Tibial nerve (tissue), 4 donors: ENCODE measurements at places on chromosomes 6 and 20.
A peak's percentile ranks its signal among the peaks of the same experiment; 100 is the strongest.

DNA sequence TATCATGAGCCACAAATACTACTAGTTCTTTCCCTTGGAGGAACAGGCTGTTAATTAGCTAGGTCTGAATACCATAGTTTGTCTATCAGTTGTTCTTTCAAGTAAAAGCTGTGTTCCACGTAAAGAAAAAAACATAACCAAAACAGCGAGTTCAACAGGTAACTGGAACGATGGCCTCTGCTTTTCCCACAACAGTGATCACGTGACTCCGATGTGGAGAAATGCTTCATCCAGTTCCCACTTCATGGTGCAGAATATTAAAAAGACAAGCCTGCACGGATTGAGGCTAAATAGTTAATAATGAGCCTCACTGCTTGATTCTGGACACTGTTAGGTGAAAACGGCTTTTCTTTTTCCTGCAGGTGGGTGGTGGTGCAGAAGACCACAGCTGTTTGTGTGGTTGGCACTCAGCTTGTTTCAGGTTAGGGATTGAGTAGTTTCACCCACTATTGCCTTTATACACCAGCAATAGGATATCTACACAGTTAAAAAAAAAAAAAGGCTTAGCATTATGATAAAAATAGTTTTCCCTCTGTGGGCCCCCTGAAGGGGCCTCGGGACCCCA lies 88.1 kb downstream of the DACT2 start:
- DNase-seq = no peak

GRCh38 chr6:69232496-69232895 lies 564.3 kb downstream of the LMBRD1 start:
- no peak for DNase-seq

DNA sequence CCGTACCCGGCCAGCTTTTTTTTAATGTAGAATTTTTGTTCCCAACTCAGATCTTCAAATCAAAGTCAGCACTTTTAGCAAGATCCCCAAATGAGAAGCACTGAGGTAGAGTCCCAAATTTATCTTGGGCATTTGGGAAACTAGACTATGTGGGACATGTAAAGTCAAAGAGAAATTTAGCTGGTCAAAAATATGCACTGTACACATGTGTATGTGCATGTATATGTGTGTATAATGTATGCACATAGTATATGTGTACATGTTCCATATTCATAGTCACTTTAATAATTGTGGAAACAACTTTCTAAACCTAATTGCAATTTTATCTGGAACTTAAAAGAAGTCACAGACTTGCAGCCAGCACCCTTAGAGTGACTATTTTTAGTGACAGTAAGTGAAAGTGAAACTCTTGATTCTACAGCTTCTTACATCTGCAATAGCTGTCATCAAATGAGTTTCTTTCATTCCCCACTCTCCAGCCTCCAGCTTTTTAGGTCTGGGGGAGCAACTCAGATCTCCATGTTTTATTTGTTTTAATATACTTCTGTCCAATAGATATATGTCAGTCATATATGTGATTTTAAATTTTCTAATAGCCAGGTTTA lies 53.6 kb downstream of the CDC40 start:
- DNase-seq = no peak

DNA sequence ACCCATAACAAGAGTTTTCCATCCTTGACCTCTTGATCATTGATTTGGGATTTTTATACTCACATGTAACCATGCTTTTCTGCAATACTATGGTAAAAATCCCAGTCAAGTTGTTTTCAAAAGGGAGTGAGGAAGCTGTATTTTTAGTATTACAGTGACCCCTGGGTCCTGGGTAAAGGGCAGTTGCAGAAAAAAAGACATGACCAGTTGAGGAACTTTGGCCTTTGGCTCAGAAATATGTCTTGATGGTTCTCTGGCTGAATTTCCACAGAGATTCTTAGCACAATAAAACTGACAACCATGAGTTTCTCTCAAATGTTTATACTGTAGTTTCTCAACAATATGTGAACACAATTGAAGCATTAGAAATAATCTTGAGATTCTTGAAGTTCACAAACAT lies 28.6 kb upstream of the PRL start:
- DNase-seq = no peak

DNA sequence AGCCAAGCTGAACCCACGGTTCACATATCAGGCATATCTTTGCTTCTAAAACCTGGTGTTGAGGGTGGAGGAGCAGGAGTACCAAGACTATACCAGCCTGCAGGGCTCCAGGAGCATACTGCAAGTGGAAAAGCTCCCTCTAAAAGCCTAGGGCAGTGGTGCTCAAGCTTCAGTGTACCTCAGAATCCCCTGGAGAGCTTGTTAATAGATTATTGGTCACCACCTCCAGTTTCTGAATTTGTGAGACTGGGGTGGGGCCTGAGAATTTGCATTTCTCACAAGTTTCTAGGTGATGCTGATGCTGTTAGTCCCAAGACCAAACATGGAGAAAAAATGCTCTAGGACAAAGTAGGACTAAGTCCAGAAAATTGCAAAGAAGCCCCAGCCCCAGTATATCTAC lies 65.4 kb downstream of the FILIP1 start:
- no peak for DNase-seq

DNA sequence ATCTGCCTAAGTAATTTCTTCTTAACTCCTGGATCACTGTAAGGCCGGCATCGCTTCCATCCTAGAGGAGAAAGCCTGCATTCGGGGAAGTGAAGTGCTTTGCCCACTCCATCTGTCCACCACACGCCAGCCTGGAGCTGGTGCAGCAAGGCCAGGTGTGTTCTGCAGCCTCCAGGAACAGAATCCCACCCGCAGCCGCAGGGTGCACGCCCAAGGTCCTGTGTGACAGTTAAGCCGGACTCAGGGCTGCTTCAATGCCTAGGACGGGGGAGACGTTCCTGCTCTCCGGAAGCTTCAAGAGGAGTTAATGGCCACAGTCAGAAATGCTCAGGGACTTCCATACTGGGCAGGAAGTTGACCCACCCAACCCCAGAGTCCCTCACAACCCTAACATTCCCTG lies 86.1 kb upstream of the QKI start:
- no peak for DNase-seq

DNA sequence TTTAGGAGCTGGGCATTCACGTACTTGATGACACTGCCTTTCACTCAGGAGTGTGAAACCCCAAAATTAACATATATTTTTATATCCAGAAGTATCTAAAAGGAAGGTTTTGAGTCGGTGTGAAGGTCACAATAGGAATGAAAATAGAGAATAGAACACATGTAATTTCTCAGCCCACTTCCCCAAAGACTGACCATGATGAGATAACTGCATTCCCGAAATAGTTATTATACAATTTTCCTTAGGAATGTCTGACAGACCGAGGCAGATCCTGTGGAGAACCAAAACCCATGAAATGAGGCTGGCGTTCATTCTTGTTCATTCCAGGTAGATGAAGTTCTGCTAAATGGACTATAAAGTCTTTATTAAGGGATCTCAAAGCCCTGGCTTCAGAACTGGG lies 10.3 kb downstream of the NSFL1C start:
- DNase-seq = no peak

DNA sequence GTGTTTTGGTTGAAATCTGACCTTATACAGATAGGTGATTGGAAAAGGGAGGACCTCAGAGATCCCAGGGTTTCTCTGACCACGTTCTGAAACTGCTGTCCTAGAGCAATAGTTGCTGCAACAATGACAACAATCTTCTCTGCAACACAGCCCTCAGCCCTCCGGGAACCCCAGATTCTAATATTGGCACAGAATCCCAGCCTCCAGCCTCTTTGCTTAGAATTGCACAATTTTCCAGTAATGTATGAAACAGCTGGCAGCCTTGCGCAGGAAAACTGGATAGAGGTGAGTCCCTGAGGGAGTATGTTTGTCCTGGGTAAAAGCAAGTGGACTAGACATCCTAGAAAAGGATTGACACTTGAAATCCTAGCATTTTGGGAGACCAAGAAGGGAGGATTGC lies 30.4 kb upstream of the PNRC1 start:
- peak; percentile 56 for DNase-seq

GRCh38 chr20:62776692-62777527 lies 19.4 kb upstream of the MRGBP start:
- no peak for DNase-seq

GRCh38 chr20:64001607-64002011 lies 20.7 kb downstream of the PRPF6 start:
- DNase-seq = no peak

DNA sequence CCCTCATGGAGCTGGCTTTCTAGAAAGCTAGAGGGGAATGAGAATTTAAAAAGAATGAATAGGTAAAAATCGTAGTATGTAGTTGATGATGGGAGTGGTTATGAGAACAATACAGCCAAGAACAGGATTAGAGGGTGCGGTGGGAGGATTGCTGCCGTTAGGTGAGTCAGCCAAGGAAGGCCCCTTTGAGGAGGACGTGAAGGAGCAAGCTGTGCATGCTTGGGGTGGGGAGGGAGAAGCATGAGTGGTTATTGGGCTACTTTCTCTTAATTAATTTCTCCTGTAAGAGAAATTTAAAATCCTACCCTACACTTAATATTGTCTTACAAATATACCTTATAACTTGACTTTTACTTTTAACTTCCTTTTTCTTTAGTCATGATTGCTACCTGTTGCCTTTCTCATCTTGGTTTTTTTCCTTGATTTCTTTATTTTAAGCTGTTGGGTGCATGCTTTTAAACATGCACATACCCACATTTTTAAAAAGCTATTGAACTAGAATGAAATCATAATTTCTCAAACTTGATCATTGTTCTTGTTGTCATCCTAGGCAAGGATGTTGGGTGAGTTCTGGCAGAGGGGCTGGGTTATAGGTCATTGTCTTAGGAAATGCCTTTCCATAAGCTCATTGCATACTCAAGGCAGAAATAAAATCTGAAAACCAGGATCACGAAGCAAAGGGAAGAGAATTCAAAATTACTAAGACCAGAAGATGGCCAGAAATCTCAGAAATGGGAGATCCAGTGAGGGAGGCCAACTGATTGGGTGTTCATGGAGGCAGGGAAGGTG lies 114.5 kb downstream of the TCP11 start:
- no peak for DNase-seq

GRCh38 chr6:125154118-125154760 lies 666 bp downstream of the TPD52L1 start:
- no peak for DNase-seq

DNA sequence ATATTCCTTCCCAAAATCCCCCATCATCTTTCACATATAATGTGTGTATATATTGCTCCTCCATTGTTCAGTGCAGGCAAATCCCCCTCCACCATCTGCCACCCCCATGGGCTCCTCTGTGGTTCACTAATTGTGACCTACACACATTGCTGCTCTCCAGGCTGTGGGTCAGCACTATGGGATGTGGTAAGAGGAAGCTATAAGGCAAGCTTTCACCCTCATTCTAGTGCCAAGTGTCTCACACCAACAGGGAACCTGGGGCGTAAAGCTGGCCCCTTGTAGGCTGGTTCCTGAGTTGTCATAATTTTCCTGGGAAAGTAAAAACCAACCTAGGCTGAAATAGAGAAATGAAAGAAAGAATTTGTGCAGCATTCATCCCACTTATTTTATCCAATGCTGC lies 16.8 kb downstream of the FKBP1A start:
- DNase-seq = no peak

GRCh38 chr6:22025468-22026163 lies 271.2 kb downstream of the PRL start:
- no peak for DNase-seq

DNA sequence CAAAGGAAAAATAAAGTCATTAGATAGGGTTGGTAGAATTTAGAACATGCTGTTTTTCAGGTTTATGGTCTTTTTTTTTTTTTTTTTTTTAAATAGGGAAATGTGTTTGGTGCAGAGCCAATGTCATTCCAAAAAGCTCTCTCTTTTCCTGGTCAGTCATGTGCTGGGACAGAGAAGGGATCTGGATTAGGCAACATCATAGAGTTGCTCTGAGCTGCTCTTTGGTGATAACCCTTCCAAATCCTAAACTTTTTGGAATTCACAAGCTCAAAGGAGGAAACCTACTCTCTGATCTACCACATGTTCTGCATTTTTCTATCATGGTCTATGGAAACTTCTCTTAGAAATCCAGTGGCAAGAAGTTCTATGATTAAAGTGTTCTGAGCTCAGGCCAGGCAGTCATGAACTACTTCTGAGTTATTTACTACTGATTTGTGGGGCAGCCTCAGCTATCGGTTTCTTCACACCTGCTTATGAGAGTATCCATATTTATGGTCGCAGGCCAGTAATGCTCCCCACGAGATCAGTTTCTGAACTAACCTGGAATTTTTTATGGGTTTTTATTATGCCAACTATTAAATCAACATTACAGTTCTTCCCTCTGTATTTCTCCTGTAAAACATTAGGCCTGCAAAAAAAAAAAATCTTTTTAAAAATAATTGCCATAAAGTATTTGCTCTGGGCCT lies 4.8 kb downstream of the EDN1 start:
- DNase-seq = no peak

DNA sequence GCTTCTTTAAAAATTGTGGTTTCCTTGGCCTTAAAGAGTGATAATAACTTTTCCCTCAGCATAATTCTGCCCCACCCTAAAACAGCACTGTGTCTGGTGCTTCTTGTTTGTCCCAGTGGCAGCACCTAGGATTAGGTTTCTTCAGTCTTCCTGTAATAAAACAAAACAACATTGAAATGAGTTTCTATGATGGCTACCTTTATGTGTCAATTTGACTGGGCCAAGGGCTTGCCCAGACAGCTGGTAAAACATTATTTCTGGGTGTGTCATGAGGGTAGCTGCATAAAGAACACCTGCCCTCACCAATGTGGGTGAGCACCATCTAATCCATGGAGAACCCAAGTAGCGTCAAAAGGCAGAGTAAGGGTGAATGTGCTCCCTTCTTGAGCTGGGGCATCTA lies 117.8 kb downstream of the QRSL1 start:
- DNase-seq = no peak

GRCh38 chr6:20870021-20870420 lies 335.8 kb downstream of the CDKAL1 start:
- no peak for DNase-seq

GRCh38 chr6:53437557-53438202 lies 88.9 kb upstream of the ELOVL5 start:
- DNase-seq = no peak

DNA sequence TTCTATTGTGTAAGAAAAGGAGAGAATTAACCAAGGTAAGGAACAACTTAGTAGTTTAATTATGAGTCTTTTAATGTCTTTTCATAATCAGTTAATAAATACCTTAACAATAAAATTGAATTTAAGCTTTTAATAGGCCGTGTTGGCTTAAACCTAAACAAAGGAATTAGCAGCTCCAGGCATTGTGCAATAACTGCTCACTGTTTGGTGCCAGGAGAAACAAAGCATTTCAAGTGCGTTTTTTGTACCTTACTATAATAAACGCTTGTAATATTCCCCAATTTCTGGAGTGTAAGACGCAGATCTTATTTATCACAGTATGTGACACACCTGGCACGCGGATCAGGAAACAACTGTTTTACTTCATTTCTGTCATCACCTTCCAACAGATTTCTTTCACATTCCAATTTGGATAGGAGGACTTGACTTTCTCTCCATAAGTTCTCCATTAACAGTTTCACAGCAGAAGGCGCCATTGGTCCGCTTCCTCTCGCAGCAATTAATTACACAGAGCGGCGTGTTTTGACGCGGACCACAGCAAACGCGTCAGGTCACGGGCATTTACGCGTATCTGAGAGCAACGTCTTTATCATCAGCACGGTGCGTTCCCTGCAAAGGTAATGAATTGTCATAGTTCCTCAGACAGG lies 335.8 kb upstream of the NT5E start:
- peak; percentile 31 for DNase-seq
